Ammon's horn (tissue), 1 donor: ENCODE measurements at places on chromosomes 3 and 15.
A peak's percentile ranks its signal among the peaks of the same experiment; 100 is the strongest.

- no peak for DNase-seq
Measured at GRCh38 chr15:74314795-74315438, 52.5 kb downstream of the CYP11A1 start.

- peak; percentile 25 for DNase-seq
Measured at GRCh38 chr15:83510001-83510400, 62.9 kb downstream of the SH3GL3 start.

- DNase-seq, result no peak
Measured at GRCh38 chr3:196726788-196727675, 12.6 kb upstream of the PAK2 start.

- DNase-seq, result no peak
Measured at GRCh38 chr3:9765865-9766264, 3.9 kb downstream of the CAMK1 start.

- peak; percentile 69 for DNase-seq
Measured at GRCh38 chr3:160801386-160802118, 45.5 kb downstream of the PPM1L start.

GRCh38 chr3:25355998-25356397 is 72.1 kb upstream of the RARB start:
- no peak for DNase-seq

DNA sequence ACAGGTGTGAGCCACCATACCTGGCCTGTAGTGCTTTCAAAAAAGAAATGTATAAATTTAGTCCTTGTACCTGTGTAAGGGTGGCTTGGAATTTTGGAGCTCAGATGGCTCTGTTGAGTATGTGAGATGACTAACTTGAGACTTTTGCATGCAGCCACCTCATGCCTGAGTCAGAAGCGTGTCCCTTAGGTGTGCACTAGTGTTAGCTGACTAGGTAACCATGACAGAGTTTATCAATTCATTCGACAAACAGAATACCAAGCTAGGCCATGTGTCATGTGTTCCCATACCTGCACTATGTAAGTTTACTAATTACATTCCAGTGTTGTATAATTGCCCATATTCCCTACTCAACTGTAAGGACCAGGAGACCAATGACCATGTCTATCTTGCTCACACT is 4.0 kb upstream of the ZNF639 start:
- no peak for DNase-seq

DNA sequence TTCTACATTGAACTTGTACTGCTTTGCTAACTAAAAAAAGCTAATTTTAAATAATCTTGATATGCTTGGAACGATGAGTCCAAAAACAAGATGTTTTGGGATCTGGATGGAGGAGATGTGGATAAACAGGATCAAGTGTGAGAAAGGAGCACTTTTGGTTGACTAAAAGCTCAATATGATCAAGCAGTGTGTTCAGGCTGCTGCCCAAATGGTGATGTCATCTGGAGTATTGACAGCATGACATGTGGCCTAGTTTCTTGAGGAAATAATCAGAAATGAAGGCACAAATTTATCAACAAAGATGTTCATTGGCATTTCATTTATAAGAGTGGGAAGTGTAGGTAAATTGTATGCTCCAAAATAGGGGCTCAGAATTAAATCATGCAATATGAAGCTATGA is 161.2 kb downstream of the SOX2 start:
- peak; percentile 52 for DNase-seq

GRCh38 chr3:182906036-182906435 is 74.3 kb downstream of the DCUN1D1 start:
- no peak for DNase-seq

- no peak for DNase-seq
Measured at GRCh38 chr3:115833074-115833473, 209.8 kb downstream of the GAP43 start.

GRCh38 chr3:123751433-123751832 is 132.7 kb downstream of the MYLK start:
- DNase-seq, result no peak

GRCh38 chr3:124829819-124830554 is 57.2 kb downstream of the ITGB5 start:
- DNase-seq, result peak; percentile 43

DNA sequence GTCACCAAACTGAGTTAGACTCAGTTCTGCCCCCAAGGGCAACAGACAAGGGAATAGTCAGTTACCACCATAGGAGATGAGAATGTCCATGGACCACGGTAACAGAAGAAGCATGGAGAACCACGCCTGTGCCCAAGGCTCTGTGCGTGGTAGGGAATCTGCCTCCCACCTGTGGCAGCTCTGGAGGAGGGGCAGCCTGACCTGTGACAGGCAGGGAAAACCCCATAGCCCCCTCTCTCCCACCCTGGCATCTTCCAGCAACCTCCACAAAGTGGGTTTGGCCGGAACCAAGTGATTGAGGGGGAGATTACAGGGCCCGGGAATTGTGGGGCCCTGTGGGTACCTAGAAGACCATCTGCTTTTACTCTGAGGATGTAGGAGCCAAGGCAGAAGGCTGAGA is 14.3 kb upstream of the LTF start:
- DNase-seq, result no peak

GRCh38 chr15:78225783-78226541 is 8.4 kb downstream of the ACSBG1 start:
- DNase-seq, result no peak

- DNase-seq, result peak; percentile 13
Measured at GRCh38 chr3:32593903-32594525, 23.4 kb upstream of the DYNC1LI1 start.

- DNase-seq, result no peak
Measured at GRCh38 chr3:117146571-117146970, 437.0 kb downstream of the TUSC7 start.

- DNase-seq, result no peak
Measured at GRCh38 chr3:175270198-175270837, 411.2 kb downstream of the NAALADL2 start.

DNA sequence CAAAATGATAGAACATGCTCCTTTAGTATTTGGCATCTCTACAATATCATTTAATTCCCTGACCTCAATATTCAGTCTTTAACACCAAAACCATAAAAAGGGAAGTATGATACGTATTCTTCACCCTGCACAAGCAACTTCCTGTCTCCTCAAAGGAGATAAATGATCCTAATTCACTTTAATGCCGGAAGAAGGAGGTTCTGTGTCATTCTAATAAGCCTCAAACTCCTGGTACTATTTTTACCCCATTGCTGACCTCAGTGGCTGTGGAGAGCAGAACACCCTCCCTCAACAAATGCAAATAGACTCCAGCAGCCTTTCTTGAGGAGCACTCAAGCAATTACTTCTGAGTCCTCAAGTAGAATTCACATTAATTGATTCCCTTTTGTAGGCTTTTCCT is 173.3 kb downstream of the TMEM108 start:
- peak; percentile 39 for DNase-seq

GRCh38 chr3:52791366-52791765 is 3.2 kb upstream of the ITIH3 start:
- no peak for DNase-seq

GRCh38 chr3:86229775-86230094 is 761.2 kb downstream of the VGLL3 start:
- DNase-seq, result no peak

DNA sequence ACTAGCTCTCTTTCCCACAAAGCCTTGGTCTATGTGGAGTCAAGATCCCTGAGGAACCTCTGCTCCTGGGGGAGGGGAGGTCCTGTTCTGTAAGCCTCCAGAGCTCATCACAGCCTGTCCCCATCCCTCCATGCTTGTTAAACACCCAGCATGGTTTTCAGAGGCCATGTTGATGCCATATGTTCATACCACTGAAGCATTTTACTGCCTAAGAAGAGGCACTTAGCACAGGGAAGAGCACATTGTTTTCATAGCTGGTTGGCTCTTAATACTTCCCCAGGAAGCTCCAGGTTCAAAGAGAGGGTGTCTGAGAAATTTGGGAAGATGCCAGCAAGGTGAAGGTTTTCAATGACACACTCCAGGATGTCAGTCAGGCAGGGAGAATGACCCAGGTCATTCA is 25.6 kb downstream of the CPNE4 start:
- no peak for DNase-seq
